A549 (cell line): ENCODE measurements at places on chromosomes 11 and 22. TPM values are rescaled to one million over a fixed set of nuclear protein-coding genes. Genes with fewer than 3 reads are reported as not detected.

MS4A15 gene
- not detected in 3 replicates for polyA plus RNA-seq

EIF3F gene
- 274 to 293 TPM (median 278 TPM) in 3 replicates for polyA plus RNA-seq

B3GAT1 gene
- polyA plus RNA-seq, result 0.03 TPM in 1 of 3 replicates, not detected in the others

ANO5 gene
- polyA plus RNA-seq, result 2.7 to 3.3 TPM (median 3.1 TPM) in 3 replicates

PIH1D2 gene
- polyA plus RNA-seq, result 0.98 to 1.3 TPM (median 1.2 TPM) in 3 replicates

C11orf52 gene
- polyA plus RNA-seq, result 0.08 TPM in 1 of 3 replicates, not detected in the others

TMEM191B gene
- polyA plus RNA-seq, result 0.53 to 0.70 TPM (median 0.67 TPM) in 3 replicates

AIFM3 gene
- 2.3 to 4.0 TPM (median 3.6 TPM) in 3 replicates for polyA plus RNA-seq
